ENCODE measurements at places on chromosomes 2 and 18.

DNA sequence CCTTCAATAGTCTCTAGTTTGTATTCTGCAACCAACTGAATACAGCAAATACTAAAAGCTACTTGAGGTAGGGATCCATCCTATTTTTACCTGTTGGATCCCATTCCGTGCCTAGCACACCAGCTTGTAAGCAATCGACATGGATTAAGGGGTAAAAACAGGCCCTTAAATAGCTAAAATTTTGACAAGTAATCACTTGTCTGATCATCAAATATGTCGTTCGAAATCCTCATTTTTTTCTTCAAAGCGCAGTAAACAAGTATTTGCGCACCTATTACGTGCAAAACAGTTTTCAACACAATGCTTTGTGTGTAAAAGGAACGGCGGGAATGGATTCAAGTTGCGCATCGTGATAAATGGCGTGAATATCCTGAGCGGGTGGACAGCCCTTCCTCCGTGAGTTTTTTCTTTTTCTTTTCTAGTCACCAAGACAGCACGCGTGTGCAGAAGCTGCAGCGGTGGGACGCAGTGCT is 1.4 kb upstream of the ACVR2A start:
- DNase-seq, result no peak

DNA sequence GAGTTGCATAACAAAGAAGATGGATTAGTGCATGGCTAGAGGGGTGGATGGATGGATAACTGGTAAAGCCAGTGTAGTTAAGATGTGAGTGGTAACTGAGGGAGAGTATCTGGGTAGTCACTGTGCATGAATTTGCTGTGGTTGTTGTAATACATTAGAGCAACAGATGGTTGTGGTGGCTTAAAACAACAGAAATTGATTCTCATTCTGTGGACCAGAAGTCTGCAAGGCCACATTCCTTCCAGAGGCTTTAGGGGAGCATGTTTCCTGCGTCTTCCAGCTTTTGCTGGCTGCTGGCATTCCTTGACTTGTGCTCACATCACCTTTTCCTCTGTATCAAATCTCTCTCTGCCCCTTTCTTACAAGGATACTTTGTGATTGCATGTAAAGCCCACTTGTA is 155.4 kb downstream of the ASB1 start:
- peak; percentile 54 for DNase-seq

GRCh38 chr2:231692847-231693246 is 15.5 kb upstream of the PTMA start:
- DNase-seq, result no peak

- DNase-seq, result no peak
These were observed 121.2 kb downstream of the SATB2 start for GRCh38 chr2:199336546-199336945.

- DNase-seq, result no peak
These were observed 226.7 kb downstream of the GULP1 start for GRCh38 chr2:188518381-188518780.

DNA sequence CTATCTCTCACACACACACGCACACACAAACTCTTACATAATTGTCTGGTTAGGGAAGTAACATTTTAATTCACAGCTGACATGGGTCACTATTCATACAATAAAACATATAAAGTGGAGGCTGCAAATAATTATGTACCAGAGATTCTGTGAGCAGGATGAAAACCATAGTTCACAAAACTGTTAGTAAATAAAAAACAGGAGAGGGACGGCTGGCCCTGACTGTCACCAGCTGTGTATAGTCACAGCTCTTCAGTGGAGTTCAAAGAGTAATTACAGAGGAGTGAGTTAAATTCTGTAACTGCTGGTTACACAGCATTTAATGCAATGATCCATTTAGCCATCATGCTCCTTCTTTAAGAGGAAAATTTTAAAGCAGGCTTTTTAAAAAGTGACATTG is 76.9 kb downstream of the NRXN1 start:
- DNase-seq, result no peak

DNA sequence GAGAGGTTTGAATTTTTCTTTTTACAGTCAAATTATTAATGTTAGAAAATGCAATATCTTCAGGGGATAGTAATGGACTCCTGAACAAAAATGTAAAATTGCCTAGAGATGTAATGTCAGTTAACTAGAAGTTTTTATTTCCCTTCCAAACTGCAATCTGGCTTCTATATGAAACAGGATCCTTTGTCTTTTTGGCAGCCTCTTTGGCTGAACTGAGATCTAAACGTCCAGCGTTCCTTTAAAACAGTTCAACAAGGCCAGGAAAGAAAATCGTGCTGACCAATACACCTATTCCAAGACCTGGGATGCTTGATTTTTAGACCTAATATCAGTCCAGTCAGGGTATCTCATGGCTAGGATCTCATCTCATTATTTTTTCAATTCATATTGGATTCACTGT is 245.5 kb downstream of the FIGN start:
- no peak for DNase-seq

- no peak for DNase-seq
These were observed 1.2 kb downstream of the M1AP start for GRCh38 chr2:74646834-74647482.

DNA sequence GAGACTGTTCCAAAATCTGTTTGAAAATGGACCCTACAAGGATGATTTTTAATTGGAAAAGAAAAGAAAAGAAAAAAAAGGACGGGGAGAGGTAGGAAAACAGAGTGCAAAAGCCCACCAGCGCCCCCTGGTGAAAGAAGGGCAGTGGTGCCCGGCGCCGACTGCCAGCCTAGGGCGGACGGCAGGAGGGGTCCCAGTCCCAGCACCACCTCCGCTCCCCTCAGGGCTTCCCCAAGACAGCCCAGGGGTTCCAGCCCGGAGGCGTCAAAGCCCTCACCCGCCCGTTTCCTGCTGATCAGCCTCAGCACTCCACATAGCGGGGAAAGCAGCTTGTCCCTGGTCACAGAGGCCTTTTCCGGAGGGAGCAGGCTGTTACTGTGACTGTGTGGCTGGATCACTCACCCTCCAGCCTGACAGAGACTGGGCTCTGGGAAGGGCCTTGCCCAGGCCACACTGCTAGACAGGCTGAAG is 213.9 kb downstream of the TFCP2L1 start:
- DNase-seq, result no peak

- DNase-seq, result peak; percentile 77
These were observed 97.6 kb upstream of the SLC39A10 start for GRCh38 chr2:195559431-195559914.

DNA sequence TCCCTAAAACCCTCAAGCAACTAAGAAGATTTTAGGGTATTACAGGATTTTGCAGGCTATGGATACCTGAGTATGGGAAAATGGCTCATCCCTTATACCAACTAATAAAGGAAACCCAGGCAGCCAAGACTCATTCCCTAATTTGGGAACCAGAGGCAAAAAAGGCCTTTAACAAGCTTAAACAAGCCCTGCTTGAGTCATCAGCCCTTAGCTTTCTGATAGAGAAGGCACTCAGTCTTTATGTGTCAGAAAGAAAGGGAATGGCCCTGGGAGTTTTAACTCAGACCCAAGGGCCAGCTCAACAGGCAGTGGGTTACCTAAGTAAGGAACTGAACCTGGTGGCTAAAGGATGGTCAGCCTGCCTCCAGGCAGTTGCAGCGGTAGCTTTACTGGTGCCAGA is 96.9 kb upstream of the RMP24 start:
- DNase-seq, result no peak

GRCh38 chr18:34704074-34704473 is 6.0 kb upstream of the DTNA start:
- DNase-seq, result no peak

DNA sequence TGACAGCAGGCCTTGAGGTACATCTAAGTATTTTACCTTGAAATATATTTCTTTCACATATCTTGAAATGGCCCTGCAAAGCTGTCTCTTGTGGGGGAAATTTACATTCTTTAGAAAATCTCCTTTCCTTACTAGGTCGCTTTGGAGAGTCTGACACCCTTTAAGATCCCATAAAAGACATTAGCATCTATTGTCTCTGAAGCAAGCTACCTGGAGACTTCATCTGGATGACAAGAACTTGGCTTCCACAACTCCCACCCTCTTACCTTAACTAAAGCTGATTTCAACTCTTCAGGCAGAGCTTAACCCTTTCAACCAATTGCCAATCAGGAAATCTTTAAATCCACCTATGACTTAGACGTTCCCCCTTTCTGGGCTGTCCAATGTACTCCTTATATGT is 219.3 kb downstream of the PIEZO2 start:
- DNase-seq, result no peak

GRCh38 chr2:124894199-124894598 is 869.1 kb downstream of the CNTNAP5 start:
- no peak for DNase-seq

- DNase-seq, result no peak
These were observed 91.4 kb upstream of the IL1R2 start for GRCh38 chr2:101900375-101900774.

DNA sequence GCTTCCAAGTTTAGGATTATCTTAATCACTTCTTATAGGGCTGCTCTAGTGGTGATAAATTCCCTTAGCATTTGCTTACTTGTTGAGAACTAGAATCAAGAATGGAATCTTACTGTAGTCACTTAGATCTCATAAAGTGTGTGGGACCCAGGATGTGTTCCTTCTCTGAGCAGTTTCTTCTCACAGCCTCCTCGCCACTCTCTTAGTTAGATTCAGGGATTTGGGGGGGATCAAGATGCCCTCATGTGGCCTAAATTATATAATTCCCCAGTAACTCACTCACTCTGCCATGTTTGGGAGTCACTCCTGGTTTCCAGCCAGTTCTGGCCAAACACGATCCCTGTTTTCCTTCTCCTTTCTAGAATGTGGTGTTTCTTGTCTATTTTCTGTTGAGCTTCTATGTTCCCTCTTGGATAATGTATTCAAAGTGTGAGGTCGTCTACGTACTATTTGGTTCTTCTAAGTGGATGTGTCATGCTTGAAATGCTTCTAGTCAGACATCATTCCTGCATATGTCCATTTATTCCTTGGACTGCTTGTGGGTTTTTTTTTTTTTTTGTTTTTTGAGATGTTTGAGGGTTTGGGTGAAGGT is 414.9 kb upstream of the SYT4 start:
- peak; percentile 47 for DNase-seq

DNA sequence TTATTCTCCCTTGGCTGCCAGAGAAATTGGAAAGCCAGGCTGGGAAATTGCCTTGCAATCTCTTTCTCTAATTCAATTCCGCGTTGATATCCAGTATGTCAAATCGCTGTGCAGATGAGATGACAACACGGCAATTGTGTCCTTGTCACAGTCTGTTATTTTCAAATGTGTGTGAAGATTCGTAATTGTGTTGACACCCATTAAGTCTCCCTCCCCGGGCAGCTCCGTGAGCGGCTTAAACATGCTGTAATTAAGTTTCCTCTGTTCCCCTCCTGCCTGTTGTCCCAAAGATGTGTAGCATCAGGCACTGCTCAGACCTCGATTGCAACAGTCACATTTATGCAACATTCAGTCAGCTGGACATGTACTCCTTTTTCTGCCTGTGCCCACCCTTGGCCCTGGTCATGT is 209.5 kb downstream of the LPIN1 start:
- no peak for DNase-seq

- no peak for DNase-seq
These were observed 25.5 kb downstream of the TTR start for GRCh38 chr18:31617031-31617717.

- DNase-seq, result no peak
These were observed 114.5 kb downstream of the METTL8 start for GRCh38 chr2:171319164-171319810.

DNA sequence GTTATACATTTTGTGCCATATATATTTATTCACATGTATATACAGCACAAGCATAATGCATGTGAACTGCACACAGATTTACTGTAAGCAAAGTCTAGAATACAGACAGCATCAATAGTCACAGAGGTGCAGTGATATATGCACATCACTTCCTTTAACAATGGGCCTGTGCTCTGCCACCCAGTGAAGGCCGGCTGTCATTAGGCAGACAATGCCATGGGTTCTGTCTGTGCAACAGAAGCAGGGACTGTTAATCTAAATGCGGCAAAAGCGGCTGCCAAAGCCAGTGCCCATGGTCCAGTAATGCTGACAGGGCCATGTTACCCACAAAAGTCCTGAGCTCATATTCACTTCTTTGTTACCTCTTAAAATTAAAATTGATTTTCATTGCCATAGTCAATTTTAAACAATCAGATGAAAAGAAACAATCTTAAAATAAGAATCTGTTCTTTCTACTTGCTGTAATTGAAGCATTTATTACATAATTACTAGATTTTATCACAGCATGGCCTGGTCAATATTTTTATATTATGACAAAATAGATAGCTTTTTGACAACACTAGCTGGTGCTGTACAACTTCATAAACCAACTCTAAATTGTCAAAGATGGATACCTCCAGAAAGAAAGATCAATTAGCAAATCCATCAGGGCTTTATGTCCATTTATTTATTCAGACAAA is 232.0 kb downstream of the STK39 start:
- DNase-seq, result no peak

DNA sequence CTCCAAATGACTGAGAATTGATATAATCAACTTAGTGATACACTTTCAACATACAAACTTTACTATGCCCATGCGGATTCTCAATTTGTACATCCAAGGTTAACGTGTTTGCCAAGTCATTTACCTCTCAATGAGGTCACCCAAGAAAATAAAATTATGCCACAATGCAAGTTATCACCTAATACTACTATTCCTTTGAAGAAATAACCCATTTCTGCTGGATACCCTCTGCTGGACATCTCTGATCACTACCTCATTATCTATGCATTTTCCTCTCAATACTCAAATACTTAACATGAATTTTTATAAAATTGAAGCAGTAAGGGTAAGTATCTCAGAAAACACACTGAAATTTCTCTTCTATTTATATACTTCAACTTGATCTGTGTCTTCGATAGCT is 12.7 kb downstream of the HNRNPLL start:
- no peak for DNase-seq

DNA sequence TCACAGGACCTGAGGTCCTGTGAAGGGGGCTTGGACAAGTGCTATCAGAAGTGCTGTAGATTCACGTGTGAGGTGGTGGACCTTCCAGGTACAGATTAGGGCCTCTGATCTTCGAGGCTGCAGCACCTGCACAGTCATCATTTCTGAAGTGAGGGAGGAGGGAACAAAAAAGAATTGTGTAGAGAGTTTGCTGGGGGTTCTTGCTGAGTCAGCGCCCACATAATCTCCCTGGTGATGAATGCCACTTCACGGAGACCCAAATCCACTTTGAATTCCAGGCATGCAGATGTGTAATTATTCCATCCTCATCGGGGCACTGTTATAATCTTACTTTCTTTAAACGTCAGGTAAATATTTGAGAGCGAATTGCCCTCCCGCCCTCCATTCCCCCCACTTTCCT is 128.5 kb upstream of the CAPN13 start:
- no peak for DNase-seq

- DNase-seq, result peak; percentile 22
These were observed 32.3 kb downstream of the ZCCHC2 start for GRCh38 chr18:62555135-62555534.

DNA sequence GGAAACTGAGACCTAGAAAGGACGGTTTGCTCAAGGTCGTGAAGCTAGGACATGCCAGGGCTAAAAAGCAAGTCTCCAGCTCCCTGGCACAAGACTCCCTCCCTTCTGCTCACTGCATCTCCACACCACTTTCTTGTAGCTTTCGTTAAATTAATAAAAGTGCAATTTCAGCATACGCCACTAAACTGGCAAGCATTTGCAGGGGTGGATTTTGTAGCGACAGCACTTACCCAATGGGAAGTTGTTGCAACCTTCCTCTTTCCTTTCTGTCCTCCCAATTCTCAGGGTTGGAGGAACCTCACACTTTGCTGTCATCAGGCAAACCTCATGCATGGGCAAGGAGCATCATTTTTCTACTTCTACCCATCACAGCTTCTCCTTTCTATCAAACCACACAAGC is 7.4 kb upstream of the RHOB start:
- DNase-seq, result no peak

GRCh38 chr2:240599141-240599583 is 12.6 kb downstream of the CAPN10 start:
- DNase-seq, result no peak
